ENCODE measurements at places on chromosomes 4 and X.

DNA sequence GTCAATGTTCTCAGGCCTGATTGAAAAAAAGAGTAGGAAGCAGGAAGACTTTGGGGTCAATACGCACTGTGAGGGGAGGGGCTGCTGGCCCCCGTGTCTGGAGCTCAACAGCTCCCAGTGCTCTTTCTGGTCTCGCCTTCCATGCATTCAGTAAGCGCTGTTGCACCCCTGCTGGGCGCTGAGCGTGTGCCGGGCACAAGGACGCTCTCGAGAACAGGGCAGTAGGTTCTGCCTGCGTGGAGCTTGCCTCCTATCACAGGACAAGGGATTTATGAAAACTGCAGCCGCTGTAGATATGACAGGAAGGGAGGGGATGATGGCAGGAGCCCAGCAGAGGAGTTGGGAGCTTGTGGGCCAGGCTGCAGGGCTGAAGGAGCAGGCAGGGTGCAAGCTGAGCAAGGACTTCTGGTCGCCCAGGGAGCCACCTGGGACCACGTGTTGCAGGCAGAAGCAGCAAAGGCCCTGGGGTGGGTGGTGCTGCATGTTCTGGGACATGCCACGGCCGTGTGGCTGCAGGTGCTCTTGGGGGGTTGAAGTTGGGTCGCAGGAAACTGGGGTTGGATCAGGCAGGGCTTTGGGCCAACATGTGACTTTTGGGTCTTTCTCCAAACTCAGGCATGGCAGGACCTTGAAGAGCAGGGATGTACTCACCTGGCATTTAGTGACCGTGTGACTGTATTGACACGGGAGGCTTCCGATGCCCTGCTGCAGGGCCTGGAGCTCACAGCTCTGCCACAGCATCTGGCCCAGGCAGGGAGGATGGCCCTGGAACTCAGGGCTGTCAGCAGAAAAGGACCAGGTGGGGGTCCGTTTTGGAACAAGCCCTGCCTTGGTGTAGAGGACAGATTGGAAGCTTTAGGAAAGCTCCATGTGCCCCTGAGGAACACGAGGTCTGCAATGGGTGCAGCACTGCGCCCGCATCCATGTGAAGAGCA, 97.9 kb downstream of the CPZ start:
- no peak for DNase-seq

GRCh38 chr4:15873117-15873516, 65.4 kb downstream of the FGFBP1 start:
- no peak for DNase-seq

- no peak for DNase-seq
Measured at GRCh38 chr4:169199184-169199583, 71.6 kb downstream of the SH3RF1 start.

DNA sequence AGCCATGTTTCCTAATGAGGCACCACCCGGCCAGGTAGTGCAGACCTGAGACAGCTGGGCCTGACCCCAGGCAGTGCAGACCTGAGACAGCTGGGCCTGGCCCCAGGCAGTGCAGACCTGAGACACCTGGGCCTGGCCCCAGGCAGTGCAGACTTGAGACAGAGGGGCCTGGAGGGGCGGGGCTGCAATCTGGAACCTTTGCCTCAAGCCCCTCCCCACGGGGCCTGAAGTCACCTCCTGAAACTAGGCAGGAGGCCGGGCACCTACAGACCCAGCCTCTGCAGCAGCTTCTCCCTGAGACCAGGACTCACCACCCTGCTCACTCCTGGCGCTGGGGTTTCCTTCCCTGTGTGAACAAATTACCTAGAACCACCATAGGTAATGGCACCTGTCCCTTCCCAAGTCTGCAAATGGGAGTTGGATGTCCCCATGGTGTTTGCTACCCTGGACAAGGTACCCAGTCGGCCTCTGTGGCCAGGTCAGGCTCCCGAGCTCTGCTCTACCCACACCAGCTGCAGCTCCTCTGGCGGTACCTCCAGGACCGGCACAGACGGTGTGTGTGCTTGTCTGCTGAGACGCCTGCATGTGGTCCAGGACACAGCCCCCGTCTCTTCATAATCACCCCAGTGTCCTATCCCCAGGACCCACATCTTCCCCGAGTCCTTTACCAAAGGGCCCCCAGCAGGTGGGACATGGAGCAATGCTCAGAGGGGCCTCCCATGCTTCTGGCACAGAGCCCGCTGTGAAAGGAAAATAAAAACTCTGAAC, 53.1 kb upstream of the C4orf50 start:
- DNase-seq, result no peak

GRCh38 chrX:13381514-13381913, 61.7 kb upstream of the ATXN3L start:
- no peak for DNase-seq

DNA sequence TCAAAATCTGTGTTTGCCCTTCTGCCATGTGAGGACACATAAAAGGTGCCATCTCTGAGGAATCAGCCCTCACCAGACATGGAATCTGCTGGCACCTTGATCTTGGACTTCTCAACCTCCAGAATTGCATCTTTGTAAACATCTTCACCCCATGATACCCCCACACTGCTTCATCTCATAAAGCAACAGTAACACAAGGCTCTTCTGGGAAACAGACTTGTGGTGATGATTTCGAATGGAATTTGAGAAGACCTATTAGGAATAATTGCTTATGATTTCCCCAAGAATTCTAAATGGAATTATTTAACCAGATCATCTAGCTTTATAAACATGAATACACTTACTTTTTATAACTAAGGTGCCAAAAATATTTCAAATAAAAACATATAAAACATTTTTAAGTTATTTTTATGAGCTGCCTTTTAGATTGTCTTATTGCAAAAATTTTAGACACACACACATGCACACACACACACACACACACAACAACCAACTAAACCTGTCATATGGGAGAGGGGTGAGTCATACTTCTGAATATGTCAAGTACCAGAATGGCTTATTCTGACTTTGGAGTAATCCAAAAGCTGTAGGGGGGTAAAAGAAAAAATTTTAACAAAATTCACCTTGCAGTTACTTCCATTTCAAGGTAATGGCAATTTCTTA, 82.0 kb downstream of the USP46 start:
- DNase-seq, result no peak

DNA sequence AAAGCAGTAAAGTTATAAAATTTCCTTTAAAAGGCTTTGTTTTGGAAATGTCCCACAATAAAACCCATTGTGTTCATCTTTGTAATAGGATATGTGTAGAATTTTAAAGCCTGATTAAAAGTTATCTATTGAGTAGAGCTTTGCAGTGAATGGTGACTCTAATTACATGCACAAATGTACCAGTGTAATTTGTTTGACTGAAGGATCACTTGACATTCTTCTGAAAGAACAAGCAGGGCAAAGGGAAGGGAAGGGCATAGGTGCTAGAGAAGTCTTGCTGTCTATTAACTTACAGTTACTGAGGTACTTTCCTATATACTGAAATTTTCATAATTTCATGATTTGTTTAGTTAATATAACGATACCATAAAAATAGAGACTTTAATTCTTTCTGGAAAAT, 70.8 kb downstream of the STIM2 start:
- DNase-seq, result no peak

DNA sequence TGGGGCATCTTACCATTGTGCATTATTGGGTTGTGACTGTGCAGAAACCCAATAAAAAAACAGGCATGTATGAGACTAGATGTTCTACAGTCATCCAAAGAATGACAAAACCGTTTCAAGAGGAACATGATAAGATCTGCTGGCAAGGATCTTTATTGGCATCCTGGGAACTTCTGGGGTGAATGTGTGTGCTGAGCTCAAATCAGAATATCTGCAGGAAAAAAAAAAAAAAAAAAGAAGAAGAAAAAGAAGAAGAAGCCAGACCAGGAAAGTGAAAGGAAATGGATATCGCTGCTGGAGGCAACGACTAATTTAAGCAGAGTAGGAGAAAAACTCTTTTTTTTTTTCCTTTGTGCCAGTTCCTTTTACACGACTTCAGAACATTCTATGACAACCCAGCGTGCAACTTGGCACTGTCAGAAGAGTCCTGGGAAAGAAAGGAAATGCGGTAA, 484.2 kb upstream of the BOD1L1 start:
- DNase-seq, result no peak

GRCh38 chr4:78720204-78720603, 55.9 kb upstream of the BMP2K start:
- DNase-seq, result no peak

DNA sequence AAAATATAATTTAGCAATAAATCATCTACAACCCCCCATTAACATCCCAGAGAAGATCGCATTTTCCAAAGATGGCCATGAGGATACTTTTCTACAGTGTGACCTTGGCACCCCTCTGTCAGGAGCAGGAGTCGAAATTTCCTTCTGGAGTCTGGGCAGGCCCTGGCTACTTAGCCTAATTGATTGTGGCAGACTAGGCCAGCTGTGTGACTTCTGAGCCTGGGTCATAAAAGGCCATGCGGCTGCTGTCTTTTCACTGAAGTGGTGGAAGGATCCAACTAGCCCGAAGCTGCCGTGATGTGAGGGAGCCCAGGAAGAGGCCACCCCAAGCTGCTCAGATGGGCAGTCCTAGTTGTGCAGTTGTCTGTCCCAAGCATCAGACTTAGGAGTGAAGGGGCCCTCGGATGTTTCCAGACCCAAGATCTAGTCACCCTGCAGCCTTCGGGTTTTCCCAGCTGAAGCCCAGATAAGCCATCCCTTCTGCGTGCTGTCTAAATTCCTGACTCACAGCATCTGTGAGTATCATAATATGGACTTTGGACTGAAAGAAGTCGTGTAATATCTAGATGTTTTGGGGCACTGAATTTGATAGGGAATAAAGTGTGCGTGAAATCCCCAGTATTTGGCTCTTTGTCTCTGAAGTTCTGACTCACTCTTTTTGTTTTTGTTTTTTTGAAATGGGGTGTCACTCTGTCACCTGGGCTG, 21.0 kb downstream of the PDK3 start:
- no peak for DNase-seq

GRCh38 chr4:55837903-55838302, 15.5 kb upstream of the EXOC1 start:
- no peak for DNase-seq

- no peak for DNase-seq
Measured at GRCh38 chrX:8737883-8738282, 5.9 kb upstream of the ANOS1 start.

DNA sequence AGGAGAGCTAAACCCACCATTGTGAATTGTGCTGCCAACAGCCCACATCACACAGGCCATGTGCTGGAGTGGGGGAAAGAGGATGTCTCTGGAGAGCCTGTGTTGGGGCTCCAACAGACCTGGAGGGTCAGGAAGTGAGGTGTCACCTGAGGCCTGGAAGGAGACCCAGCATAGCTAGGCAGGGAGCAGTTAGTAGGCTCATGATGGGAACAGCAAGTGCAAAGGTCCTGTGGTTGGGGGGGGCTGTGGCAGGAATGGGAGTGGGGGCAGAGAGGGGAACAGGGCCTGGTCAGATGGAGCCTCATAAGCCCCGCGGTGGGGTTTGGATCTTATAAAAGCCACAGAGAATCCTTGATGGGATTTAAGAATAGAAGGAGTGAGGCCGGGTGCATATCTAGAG, 35.9 kb upstream of the GPR78 start:
- DNase-seq, result no peak

GRCh38 chr4:148514041-148514440, 71.8 kb upstream of the NR3C2 start:
- DNase-seq, result no peak

DNA sequence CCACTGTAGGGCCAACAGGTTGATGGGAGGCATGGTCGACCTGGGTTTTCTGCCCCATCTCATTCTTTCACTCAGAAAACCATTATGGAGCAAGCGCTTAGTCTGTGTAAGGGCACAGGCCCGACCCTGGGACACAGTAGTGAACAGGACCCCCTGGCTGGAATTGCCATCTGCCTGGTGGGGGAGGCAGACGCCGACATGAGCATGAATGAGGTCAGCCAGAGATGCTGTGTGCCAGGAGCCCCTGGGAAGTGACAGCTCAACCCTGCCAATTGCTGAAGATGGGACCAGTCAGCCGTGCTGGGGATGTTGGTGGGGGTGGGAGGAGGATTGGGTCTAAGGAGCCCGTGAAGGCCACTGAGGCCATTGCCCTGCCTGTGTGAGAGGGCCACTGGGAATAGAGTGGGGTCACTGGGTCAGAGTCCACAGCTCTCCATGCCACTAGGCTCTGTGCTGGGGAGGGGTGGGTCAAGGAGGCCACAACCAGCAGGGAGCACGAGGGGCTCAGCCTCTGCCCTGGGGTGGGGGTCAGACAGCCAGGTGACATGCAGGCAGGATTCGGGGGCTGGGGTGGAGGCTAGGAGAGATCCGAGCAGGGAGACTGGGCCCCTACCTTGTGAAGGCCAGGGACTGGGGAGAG, 31.0 kb downstream of the ZNF185 start:
- no peak for DNase-seq

GRCh38 chrX:111284631-111285293, 14.5 kb upstream of the CAPN6 start:
- no peak for DNase-seq

DNA sequence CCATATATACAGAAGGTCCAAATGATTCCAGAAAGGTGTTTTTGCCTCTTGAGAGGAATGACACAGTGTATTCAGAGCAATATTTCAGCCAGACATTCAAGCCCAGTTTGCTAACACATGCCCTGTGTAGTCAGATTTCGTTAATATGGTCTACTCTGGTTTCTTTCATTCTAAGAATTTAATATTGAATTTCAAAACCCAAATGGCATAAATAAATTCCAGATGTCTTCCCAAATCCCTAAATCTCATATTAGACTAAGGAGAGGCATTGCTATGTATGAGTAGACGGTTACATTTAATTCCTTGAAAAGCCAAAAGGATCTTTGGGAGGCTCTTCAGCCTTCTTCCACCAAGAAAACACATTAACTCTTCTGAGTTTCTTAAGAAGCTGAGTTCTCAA, 66.3 kb upstream of the C1QTNF7 start:
- DNase-seq, result no peak

- DNase-seq, result no peak
Measured at GRCh38 chrX:24988314-24988713, 27.5 kb downstream of the ARX start.

GRCh38 chr4:24472161-24472510, 112.2 kb downstream of the DHX15 start:
- DNase-seq, result no peak

GRCh38 chr4:71300964-71301363, 37.9 kb upstream of the SLC4A4 start:
- no peak for DNase-seq

DNA sequence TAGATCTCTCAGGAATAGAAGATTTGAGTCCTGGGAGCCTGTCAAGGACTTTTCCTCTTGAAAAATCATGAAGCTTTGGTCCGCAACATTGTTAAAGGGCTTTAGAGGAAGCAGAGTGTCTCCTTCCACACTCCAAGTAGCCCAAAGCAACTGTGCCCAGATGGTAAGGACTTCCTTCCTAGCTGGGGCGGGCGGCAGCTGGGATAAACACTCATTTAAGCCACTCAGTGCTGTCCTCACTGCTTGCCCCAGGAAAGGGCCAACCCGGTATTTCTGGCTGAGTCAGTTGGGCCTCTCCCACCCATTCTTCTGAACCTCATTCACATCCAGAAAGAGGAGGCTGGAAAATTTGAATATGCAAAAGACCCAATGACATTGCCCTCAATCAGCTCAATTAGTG, 144.3 kb downstream of the CHIC2 start:
- DNase-seq, result no peak

GRCh38 chrX:85037114-85037513, 33.4 kb downstream of the APOOL start:
- DNase-seq, result no peak

GRCh38 chr4:100977746-100978397, 369.5 kb downstream of the PPP3CA start:
- DNase-seq, result no peak

GRCh38 chr4:151887031-151887815, 126.4 kb upstream of the GATB start:
- DNase-seq, result no peak

- DNase-seq, result no peak
Measured at GRCh38 chrX:130497531-130497930, 95.7 kb downstream of the RBMX2 start.

GRCh38 chr4:8403173-8403753, 37.3 kb downstream of the ACOX3 start:
- DNase-seq, result no peak

Data from activated naive CD4-positive, alpha-beta T cell (primary cell).